Stimulated activated CD4-positive, alpha-beta T cell treated with anti-CD3 and anti-CD28 coated beads, Interleukin-1b, Interleukin-23, amount 100 ng/mL, for 1 hour (primary cell): ENCODE measurements at places on chromosomes 6 and 20.

- DNase-seq: no peak
Observed at GRCh38 chr6:161265975-161266374, 7.9 kb downstream of the AGPAT4 start.

- peak; percentile 36 for DNase-seq
Observed at GRCh38 chr20:58892141-58892931, 39.8 kb downstream of the GNAS start.

GRCh38 chr6:125780540-125781313, 10.0 kb upstream of the NCOA7 start:
- DNase-seq: peak; percentile 19

DNA sequence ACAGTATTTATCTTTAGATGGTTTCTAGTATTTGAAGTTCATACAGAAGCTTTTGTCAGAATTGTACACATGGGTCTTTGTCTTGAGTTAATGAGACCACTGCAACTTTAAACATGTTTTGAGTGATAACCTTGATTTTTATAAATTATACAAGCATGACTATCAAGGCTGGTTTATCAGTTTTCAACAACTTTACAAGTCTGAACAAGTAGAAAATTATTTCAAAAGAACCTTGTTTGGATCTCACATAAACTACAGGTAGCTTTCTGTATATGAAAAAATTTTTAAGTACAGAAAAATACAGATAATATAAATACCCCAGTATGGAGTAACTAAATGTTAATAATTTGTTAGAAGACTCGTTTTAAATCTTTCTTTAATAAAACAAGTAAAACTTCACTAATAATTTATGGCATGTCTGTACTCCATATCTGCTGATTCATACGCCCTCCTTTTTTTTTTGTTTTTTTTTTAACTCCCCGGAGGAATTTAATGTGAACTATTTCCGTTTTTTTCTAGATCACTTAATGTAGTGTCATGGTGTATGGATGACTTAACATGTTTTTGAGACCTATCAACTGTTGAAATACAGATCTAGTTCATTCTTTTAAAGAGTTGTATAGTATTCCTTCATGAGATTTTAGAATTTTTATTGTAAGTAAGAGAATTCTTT, 18.3 kb downstream of the VAPB start:
- DNase-seq: no peak

- no peak for DNase-seq
Observed at GRCh38 chr6:33967265-33967767, 163.5 kb upstream of the MLN start.

- no peak for DNase-seq
Observed at GRCh38 chr20:17844549-17845298, 123.9 kb downstream of the SNX5 start.

GRCh38 chr6:25942561-25943147, 12.2 kb upstream of the SLC17A2 start:
- DNase-seq: no peak

- DNase-seq: no peak
Observed at GRCh38 chr6:16514249-16514648, 247.0 kb downstream of the ATXN1 start.

DNA sequence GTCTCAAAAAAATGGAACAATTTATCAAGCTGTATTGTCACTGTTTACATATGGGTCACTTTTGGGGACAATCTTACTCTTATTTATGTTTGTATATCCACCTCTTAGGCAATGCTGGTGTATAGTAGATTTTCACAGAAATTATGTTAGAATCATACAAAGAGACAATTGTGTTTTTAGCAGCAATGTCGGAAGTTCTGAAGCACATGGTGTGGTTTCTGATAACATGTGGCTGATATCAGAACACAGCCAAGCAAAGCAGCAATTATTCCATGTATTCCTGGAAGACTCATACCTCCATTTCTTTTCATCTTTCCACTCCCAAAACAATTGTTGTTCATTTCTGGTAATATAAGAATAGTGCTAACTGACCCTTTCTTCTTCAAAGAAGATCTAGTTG, 17.5 kb upstream of the LOC128125822 start:
- no peak for DNase-seq

DNA sequence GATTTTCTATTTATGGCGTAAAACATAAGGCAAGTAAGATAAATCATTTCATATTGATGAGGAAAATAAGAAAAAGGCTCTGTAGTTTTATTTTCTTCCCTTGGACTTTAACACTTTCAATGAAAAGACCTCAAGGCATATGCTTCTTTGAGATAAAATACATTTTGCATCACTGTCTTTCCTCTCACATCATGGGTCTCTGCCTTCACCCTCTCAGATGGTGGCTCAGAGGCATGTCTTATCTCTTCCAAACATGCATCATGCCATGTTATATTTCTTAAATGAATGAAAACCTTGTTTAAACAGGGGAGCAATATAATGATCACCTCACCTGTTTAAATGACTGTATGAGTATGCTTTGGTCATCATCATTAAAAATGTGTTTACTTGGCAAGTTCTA, 59.3 kb downstream of the PRL start:
- no peak for DNase-seq

- no peak for DNase-seq
Observed at GRCh38 chr20:22575087-22575721, 9.2 kb downstream of the FOXA2 start.

GRCh38 chr6:128209771-128210170, 308.9 kb upstream of the THEMIS start:
- no peak for DNase-seq
